A549 treated with CORT108297 at 1 μM for 4 hours (cell line): ENCODE measurements at places on chromosomes 3 and 15. TPM values are rescaled to one million over a fixed set of nuclear protein-coding genes. Genes with fewer than 3 reads are reported as not detected.

IP6K1 gene
- total RNA-seq = 20.9 to 22.7 TPM (median 21.0 TPM) in 5 replicates

ZSCAN2 gene
- total RNA-seq = 13.9 to 16.4 TPM (median 14.5 TPM) in 5 replicates

ZNF662 gene
- not detected in 5 replicates for total RNA-seq

C3orf85 gene
- not detected in 5 replicates for total RNA-seq

CCDC54 gene
- not detected in 5 replicates for total RNA-seq

PFKFB4 gene
- 12.6 to 17.6 TPM (median 12.8 TPM) in 5 replicates for total RNA-seq
